Suprapubic skin (tissue), 4 donors: ENCODE measurements at places on chromosomes 1 and 21. TPM values are rescaled to one million over a fixed set of nuclear protein-coding genes. Genes with fewer than 3 reads are reported as not detected.

DNA sequence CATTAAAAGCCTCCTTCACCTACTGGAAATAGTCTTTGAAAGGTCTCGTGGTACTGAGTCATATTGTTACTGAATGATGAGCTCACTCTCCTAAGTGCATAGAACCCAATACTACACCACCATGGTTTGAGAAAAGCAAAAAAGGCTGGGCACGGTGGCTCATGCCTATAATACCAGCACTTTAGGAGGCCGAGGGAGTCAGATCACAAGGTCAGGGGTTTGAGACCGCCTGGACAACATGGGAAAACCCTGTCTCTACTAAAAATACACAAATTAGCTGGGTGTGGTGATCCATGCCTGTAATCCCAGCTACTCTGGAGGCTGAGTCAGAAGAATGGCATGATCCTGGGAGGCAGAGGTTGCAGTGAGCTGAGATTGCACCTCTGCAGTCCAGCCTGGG lies 3.3 kb upstream of the HNRNPCL1 start:
- DNase-seq, result no peak

- DNase-seq, result no peak
These were observed 6.4 kb upstream of the MYBPHL start for GRCh38 chr1:109312978-109313775.

DNA sequence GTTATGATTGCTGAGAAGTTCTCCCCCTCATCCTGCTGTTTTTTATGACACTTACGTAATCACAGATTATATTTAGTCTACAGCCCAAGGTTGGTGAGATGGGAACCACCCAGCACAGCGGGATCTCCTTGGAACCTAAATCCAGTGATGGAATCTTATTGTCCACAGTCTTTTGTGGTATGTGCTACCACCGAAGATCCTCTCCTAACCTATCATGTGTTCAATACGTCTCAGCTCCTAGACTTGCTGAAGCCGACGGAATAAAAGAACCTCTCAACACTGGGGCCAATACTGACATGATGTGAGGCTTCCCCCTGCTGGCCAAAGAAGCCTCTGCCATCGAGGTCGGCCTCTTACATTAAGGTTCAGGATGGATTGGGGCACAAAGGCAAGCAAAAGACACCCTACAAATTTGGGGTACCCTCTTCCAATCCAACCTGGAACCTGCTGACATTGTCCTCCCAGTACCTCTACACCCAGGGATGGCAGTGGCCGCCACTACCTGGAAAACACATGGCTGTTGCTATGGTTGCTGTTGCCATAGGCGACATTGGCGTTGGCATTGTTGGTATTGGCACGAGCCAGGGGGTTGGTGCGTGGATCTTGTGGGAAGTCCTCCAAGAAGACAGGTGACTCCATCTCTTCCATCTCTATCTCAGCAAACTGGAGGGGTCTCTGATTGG lies 19.4 kb upstream of the KIF21B start:
- DNase-seq, result no peak

- no peak for DNase-seq
These were observed 14.8 kb downstream of the ALX3 start for GRCh38 chr1:110055493-110056284.

The TRIM45 gene
- 2.6 TPM for total RNA-seq

The HPDL gene
- 2.7 TPM for total RNA-seq
